ENCODE measurements at places on chromosomes 4 and X.

DNA sequence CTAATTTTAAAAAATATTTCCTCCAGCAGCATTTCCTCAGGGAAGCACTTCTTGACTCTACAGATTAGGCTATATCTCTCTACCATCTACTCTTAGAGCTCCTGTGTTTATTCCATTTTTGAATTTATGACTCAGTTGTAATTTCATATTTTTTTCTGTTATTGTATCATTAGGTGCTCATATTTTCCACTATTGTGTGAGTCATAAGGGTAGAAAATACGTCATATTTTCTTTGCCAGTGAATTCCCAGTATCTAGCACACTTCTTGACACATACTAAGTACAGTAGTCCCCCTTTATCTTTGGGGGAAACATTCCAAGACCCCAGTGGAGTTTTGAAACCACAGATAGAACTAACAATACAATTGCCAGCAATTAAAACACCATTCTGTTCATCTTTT lies 431.2 kb downstream of the GASK1B start:
- H3K36me3 ChIP-seq: no peaks in the 10 kb centered on the region
- no peak overlapping the region for H3K4me3 ChIP-seq
- H3K4me1 ChIP-seq: no peaks in the 10 kb centered on the region

DNA sequence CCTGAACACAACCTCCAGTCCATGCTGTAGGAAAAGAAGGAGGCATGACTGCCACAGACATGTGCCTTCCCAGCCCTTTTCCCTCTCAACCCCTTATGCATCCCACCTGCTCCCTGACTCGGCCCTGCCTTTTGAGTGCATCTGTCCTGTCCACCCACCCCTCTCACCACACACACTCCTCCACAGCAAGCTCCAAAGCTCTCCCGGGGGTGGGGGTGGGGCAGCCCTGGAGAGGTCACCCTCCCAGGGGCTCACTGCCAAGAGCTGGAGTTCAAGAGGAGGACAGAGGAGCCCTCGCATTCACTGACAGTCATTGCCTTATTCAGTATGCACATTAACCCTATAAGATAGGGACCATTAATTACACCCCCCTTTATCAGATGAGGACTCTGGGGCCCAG lies 46.6 kb upstream of the MAMLD1 start:
- no peak overlapping the region for H3K27ac ChIP-seq
- DNase-seq: peak; percentile 23
- no peak overlapping the region for H3K4me3 ChIP-seq
- no peaks in the 10 kb centered on the region for H3K4me1 ChIP-seq
- no peaks in the 10 kb centered on the region for H3K36me3 ChIP-seq

GRCh38 chrX:91331476-91331875 lies 103.2 kb upstream of the PABPC5 start:
- H3K4me1 ChIP-seq: no peaks in the 10 kb centered on the region
- DNase-seq: no peak
- no peaks in the 10 kb centered on the region for H3K36me3 ChIP-seq
- H3K4me3 ChIP-seq: no peak overlapping the region

GRCh38 chr4:168274871-168275270 lies 43.7 kb downstream of the DDX60 start:
- H3K4me1 ChIP-seq: no peaks in the 10 kb centered on the region
- no peak overlapping the region for H3K4me3 ChIP-seq
- no peak for DNase-seq
- H3K36me3 ChIP-seq: no peaks in the 10 kb centered on the region
- no peak overlapping the region for H3K27ac ChIP-seq

- H3K36me3 ChIP-seq: no peaks in the 10 kb centered on the region
- no peak overlapping the region for H3K4me3 ChIP-seq
- no peak overlapping the region for H3K27ac ChIP-seq
- H3K27me3 ChIP-seq: no peaks in the 10 kb centered on the region
- DNase-seq: no peak
These were observed 170.8 kb upstream of the GALNT7 start for GRCh38 chr4:172997856-172998255.

GRCh38 chr4:3257556-3258482 lies 8.9 kb downstream of the MSANTD1 start:
- no peaks in the 10 kb centered on the region for H3K36me3 ChIP-seq
- H3K27me3 ChIP-seq: no peaks in the 10 kb centered on the region
- peak; percentile 1 for DNase-seq
- H3K4me1 ChIP-seq: no peaks in the 10 kb centered on the region

DNA sequence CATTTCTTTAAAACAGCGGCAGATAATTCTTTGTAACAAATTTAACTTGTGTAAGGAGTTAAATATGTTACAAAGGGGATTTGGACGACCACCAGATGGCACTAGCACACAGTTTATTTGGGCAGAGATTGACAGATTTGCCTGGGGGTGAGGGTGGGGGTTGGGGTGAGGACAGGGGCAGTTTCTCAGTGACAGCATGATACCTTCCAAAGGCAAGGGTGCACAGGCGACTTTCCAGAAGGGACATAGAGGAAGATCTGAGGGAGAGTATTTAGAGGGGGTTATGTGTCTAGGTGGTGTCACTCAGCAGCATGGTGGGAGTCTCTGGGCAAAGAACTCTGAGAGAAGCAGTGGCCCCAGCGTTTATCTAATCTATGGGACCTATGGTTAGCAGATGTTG lies 9.6 kb upstream of the TMA16 start:
- no peaks in the 10 kb centered on the region for H3K4me1 ChIP-seq
- no peaks in the 10 kb centered on the region for H3K36me3 ChIP-seq
- no peaks in the 10 kb centered on the region for H3K27me3 ChIP-seq
- no peak overlapping the region for H3K27ac ChIP-seq
- DNase-seq: peak; percentile 29

- H3K36me3 ChIP-seq: no peaks in the 10 kb centered on the region
- H3K4me3 ChIP-seq: no peak overlapping the region
- no peak for DNase-seq
- no peaks in the 10 kb centered on the region for H3K4me1 ChIP-seq
These were observed 576.2 kb upstream of the CT83 start for GRCh38 chrX:117038918-117039440.

DNA sequence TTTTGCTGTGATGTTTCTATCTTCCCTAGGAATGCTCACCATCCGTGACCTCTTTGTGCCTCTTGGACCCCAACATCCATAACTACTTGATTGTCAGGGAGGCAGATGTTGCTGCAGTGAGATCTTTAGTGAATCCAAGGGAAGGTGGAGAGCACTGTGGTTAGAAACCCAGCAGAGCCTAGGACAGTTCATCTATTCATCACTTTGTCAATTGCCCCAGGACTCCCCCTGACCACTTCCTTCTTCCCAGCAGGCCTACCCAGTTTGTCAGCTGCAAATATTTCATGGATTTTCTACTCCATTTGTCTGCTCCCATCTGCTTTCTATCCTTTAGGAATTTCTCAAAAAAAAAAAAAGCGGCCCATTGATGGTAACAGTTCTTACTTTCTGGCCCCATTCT lies 942.8 kb downstream of the PCDH7 start:
- no peak overlapping the region for H3K4me3 ChIP-seq
- H3K4me1 ChIP-seq: no peaks in the 10 kb centered on the region
- no peaks in the 10 kb centered on the region for H3K27me3 ChIP-seq

Measured in heart right ventricle (tissue), 16 donors.